AG04450 (cell line): ENCODE measurements at places on chromosomes 4 and X.

DNA sequence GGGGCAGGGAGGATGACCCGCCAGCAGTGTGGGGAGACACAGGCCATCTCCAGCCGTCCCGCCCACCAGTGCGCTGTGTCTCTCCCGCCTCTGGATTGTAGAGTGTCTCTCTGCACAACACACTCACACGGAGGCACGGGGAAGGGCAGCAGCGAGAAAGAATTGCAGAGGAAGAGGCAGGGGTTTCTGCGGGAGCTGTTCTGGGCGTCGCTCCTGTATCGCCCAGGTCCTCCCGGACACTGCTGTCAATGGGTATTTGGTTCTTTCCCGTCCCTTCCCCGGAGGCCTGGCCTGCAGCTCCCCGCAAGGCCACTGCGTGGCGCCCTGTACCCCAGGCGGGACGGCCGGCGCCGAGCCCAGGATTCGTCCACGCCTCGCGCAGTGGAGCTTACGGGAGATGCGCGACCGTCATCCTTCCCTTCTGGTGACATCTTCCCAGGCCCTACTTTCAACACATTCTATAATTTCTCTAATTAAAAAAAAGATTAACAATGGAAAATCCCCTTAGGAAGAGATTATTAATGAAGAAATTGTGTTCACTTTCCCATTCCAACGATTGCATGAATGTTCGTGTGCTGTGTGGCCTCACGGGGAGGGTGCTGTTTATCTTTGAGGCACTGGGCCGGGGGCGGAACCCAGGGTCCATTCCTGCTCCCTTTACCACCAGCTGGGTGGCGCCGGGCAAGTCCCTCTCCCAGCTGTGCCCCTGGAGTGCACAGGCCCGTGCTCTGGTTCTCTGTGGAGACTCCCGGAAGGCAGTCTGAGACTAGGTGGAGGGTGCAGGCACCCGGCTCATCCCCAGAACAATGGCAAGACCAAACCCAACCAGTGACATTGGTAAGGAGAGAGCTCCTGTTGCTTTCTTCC is 95.7 kb downstream of the CPZ start:
- DNase-seq, result no peak

DNA sequence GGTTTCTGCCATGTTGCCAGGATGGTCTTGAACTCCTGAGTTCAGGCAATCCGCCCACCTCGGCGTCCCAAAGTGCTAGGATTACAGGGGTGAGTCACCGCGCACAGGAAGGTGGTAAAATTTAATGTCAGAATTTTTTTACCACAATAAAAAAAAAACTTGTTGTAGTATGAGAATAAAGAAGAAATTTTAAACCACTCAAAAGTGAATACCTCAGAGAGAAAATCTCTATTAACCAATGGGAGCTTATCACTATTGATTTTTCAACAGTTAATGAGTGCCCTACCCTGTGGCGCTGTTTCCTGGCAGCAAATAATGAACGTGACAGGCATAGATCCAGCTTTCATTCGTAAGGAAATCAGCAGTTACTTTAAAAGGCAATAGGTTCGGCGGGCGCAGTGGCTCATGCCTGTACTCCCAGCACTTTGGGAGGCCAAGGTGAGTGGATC is 32.7 kb upstream of the SLC25A4 start:
- DNase-seq, result no peak

DNA sequence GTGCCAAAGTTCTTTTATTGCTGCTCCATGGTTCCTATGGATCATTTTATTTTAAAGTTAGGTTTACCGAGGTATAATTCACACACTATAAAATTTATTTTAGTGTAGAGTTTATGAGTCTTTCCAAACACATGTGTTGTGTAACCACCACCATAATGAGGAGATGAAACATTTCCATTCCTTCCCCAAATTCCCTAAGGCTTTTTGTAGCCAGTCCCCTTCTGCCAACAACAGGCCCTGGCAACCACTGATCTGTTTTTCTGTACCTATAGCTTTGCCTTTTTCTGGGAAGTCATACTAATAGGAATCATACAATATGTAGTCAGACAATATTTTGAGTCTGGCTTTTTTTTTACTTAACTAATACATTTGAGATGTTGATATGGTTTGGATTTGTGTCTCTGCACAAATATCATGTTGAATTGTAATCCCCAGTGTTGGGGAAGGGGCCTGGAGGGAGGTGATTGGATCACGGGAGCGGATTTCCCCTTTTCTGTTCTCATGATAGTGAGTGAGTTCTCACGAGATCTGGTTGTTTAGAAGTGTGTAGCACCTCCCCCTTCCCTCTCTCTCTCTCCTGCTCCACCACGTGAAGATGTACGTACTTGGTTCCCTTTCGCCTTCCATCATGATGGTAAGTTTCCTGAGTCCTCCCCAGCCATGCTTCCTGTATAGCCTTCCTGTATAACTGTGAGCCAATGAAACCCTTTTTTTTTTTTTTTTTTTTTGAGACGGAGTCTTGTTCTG is 59.6 kb upstream of the DHX15 start:
- DNase-seq, result no peak

- DNase-seq, result no peak
These were observed 27.4 kb downstream of the RNF212 start for GRCh38 chr4:1086011-1086410.

GRCh38 chr4:153514001-153514526 is 47.9 kb downstream of the TMEM131L start:
- DNase-seq, result no peak

DNA sequence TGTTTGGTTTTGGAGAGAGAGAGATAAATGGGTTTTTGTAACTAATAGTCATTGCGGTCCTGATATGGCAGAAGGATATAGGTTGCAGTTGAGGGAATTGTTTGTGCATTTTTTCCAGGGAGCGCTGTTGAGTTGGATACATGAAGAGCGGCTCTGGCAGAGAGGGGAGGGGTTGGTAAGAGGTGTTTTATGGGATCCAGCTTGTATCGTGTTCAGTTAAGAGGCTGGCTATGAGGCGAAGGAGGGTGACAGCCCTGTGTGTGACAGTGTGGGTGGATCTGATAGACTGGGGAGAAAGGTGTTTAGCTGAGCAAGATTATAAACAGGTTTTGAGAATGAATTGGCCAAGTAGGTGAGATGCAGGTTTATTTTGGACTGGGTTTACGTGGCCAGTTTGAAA is 1.5 kb downstream of the SPANXN4 start:
- DNase-seq, result no peak
